Islet precursor cell (in vitro differentiated cells): ENCODE measurements at places on chromosomes 3 and 15.

GRCh38 chr15:78540141-78540870 is at the start of gene PSMA4:
PSMA4 (plus strand) TSS chr15:78540444; CDS start chr15:78541928, 1,484 bp downstream.
- peak; percentile 93 for DNase-seq

- no peak for DNase-seq
Observed at GRCh38 chr3:32077260-32078084, 28.9 kb upstream of the GPD1L start.

DNA sequence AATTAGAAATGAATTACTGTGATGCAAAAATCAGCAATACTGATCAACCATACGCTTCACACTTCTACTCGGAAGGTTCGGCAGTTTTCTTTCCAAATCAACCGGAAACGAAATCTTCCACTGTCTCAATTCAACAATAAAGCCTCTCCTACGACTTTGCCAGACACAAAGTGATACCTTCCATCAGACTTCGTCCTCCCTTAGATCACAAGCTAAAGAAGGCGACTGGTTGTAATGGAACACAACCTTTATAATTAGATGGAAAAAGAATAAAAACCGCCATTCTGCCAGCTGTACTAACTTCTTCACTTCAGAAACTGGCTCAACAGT is 618 bp downstream of the PARL start:
- DNase-seq, result no peak

GRCh38 chr3:12815719-12816118 is 19.2 kb downstream of the CAND2 start:
- no peak for DNase-seq

- peak; percentile 83 for DNase-seq
Observed at GRCh38 chr3:150107429-150108175, 136.9 kb upstream of the PFN2 start.

DNA sequence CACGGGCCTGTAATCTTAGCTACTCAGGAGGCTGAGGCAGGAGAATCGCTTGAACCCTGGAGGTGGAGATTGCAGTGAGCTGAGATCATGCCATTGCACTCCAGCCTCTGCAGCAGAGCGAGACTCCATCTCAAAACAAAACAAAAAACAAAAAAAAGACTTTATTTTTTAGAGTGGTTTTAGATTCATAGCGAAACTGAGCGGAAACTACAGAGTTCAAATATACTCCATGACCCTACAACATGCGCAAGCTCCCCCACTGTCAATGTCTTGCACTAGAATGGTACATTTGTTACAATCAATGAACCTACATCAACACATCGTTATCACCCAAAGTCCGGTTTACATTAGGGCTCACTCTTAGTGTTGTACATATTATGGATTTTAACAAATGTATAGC is 2.2 kb upstream of the CRTAP start:
- DNase-seq, result no peak

GRCh38 chr15:78979456-78980320 is 34.8 kb upstream of the CTSH start:
- peak; percentile 88 for DNase-seq

- DNase-seq, result peak; percentile 31
Observed at GRCh38 chr15:60000824-60001609, 3.1 kb upstream of the FOXB1 start.

GRCh38 chr3:165549665-165550064 is 287.6 kb downstream of the BCHE start:
- no peak for DNase-seq

DNA sequence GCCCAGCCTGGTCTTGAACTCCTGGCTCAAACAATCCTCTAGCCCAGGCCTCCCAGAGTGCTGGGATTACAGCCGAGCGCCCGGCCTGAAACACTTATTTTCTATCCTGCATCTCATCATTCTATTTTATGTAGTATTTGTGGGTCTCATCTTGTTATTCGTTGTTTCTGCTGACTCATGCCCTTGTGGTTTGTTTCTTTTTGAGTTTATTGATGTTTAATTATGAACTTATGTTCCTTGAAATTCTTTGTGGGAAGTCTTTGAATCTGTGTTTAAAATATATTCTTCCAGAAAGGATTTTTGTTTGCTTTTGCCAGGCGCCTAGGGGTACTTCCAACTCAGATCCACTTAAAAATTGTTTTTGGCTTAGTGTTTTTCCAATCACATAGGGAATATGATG is 78.3 kb upstream of the C15orf39 start:
- no peak for DNase-seq

- DNase-seq, result no peak
Observed at GRCh38 chr3:125302932-125303331, 72.2 kb downstream of the ZNF148 start.

GRCh38 chr3:188468196-188468595 is 314.2 kb downstream of the LPP start:
- no peak for DNase-seq

DNA sequence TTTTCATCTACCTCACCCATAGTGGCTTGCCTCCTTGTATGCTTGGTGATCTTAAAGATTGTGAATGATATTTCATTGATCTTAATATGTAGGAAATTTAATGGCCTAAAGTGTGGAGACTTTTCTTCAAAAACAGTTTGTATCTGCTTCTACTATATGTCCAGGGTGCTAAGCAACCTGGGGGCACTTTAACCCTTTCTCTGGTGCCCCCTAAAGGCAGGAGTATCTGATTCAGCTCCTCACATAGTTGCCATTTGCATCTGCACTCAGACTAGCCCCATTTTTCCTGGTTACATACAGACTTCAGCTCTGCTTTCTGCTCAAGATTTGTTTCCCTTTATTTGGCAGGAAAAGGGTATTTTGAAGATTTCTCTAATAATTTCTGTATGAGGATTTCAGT is 5.2 kb upstream of the PFN2 start:
- no peak for DNase-seq

- peak; percentile 86 for DNase-seq
Observed at GRCh38 chr15:52558196-52558595, 10.6 kb downstream of the ARPP19 start.

DNA sequence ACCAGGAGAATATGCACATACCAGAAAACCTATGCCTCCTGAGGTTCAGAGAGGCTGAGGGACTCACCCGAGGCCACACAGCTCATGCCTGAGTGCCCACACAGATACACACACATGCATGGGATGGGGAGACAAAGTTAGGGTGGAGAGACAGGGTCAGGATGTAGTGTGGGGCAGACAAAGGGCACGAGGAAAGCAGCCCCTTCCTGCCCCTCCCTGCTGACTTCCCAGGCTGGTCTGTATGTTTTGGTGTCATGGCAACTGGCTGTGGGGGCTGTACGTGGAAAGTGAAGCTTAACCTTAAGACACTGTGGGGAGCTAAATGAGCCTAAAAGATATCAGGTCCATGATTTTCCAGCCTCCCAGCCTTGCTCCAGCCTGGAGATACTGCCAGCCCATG is 57.8 kb downstream of the EPHB3 start:
- no peak for DNase-seq
